Karpas-422 (cell line): ENCODE measurements at places on chromosomes 2 and 18. TPM values are rescaled to one million over a fixed set of nuclear protein-coding genes. Genes with fewer than 3 reads are reported as not detected.

The ESPNL gene
- 1.0 TPM in 2 replicates for total RNA-seq

DNA sequence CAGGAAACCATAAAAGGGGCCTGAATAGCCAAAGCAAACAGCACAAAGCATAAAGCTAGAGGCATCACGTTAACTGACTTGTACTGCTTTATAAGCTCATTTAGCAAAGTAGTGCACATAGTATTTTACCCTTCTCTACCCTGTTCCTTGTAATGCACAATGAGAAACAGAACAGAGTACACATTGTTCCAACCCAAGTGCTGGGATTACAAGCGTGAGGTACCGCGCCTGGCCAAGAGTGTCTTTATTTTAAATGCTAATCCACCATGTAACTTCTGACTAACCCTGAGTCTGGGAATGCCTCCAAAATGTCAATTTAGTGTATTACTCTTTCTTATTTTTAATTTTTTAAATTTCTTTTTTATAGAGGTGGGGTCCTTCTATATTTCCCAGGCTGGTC, 46.4 kb upstream of the STON1 start:
- no peak for DNase-seq

DNA sequence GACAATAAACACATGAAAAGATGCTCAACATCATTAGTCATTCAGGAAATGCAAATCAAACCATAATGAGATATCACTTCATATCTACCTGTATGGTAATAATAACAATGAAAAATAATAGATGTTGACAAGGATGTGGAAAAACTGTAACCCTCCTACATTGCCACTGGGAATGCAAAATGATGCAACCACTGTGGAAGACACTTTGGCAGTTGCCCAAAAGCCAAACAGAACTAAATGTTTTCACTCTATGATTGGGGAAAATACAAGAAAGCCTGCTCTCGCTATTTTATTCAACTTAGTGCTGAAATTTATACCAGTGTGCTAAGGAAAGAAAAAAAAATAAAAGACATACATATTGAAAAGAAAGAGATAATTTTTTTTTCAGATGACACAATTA, 934.5 kb downstream of the CNTNAP5 start:
- DNase-seq: no peak

DNA sequence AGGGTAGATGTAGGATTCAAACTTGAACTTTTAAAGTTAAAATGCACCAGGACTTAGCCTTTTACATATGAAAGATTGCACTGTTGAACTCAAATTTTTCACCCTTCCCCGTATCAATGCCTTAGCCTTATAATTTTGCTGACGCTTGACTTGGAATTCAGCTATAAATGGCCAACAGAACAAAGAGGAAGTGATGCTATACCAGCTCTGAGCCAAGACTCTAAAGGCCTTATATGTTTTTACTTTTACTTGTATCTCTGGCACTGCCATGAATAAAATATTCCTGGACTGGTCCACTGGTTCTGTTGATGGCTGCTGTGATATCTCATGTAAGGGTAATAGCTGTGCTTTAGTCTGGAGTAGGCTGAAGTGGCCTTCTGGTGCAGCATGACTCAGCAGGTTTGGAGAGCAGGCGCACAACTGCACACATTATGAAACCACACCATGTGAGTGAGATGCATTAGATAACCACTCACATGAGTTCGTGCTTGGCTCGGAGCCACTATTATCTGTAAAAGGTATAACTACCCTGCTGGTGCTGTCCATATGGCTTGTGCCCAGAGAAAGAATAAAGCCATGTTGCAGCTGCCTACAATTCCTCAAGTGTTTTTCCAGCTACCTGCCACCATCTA, 8.4 kb upstream of the IER3IP1 start:
- DNase-seq: peak; percentile 63

DNA sequence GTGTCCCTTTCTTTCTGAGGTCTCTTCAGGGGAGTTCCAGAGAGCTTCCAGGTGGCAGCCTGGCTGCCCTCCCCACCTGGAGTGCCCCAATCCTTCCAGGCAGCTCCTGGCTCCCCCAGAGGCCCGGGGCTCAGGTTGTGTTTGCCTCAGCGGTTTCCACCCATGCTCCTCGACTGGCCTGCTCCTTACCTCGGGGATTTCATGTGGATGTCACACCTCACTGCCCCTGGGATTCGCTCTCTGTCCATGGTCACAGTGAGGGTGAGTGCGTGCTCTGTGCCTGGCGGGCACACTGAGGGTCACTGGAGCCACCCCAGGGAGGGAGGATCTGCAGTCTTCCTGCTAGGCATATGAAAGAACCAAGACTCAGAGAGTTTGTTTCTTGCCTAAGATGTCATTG, 2.1 kb upstream of the TOGARAM2 start:
- no peak for DNase-seq

The KCNG3 gene
- total RNA-seq: not detected in 2 replicates
